Karpas-422 (cell line): ENCODE measurements at places on chromosomes 5 and 9. TPM values are rescaled to one million over a fixed set of nuclear protein-coding genes. Genes with fewer than 3 reads are reported as not detected.

Gene PRR7
- 26.8 and 59.4 TPM in 2 replicates for total RNA-seq

DNA sequence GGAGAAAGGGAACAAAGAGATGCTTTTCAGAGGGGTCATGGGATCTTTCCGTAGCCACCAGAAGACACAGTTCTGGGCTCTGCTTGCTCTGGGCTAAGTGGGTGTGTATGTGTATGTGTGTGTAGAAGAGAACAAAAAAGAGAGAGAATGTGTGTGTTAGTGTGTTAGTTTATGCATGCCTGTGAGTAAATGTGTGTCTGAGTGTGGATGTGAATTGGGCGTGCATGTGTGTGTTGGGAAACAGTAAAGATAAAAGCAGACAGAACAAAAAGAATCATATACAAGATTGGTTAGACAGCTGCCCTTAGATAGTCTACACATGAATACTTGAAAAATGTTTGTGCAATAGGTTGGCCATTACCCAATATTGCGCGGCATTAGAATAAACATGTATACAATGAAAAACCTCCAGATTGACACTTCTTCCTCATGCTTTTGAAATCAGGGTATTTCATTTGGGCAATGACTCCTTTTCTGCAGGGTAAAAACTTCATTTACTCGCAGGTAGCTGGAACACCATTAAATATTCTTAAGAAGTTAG lies 36.5 kb upstream of the HSPA9 start:
- no peak for DNase-seq
- no peaks in the 10 kb centered on the region for H3K4me1 ChIP-seq
- H3K27me3 ChIP-seq, result no peaks in the 10 kb centered on the region
- H3K36me3 ChIP-seq, result no peaks in the 10 kb centered on the region

DNA sequence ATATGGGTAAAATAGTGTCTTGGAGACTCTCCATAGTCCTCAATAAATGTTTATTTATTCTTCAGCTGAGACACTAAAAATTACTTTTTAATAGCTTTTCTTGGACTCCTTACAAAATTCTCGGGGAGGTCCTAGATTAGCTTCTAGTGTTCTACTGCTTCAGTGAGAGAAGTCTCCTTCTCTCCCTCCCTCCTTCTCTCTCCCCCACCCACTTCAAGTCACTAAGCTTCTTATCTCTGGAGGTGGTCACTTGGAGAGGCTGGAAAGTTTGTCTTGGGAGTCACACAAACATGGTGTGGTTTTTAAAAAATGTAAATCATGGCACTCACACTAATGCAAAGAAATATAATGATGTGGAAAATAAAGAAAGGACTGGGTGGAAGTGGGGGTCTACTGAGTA lies 64.1 kb downstream of the SEMA6A start:
- no peaks in the 10 kb centered on the region for H3K27me3 ChIP-seq
- H3K4me3 ChIP-seq, result no peak overlapping the region
- no peaks in the 10 kb centered on the region for H3K36me3 ChIP-seq
- H3K27ac ChIP-seq, result no peak overlapping the region
- no peak for DNase-seq
- H3K4me1 ChIP-seq, result no peaks in the 10 kb centered on the region

Gene FAM221B
- total RNA-seq, result not detected in 2 replicates

GRCh38 chr9:14924230-14925219 lies 14.3 kb upstream of the FREM1 start:
- H3K27ac ChIP-seq, result no peak overlapping the region
- no peaks in the 10 kb centered on the region for H3K4me1 ChIP-seq
- H3K36me3 ChIP-seq, result no peaks in the 10 kb centered on the region
- DNase-seq, result no peak
- no peak overlapping the region for H3K4me3 ChIP-seq
- H3K27me3 ChIP-seq, result no peaks in the 10 kb centered on the region

DNA sequence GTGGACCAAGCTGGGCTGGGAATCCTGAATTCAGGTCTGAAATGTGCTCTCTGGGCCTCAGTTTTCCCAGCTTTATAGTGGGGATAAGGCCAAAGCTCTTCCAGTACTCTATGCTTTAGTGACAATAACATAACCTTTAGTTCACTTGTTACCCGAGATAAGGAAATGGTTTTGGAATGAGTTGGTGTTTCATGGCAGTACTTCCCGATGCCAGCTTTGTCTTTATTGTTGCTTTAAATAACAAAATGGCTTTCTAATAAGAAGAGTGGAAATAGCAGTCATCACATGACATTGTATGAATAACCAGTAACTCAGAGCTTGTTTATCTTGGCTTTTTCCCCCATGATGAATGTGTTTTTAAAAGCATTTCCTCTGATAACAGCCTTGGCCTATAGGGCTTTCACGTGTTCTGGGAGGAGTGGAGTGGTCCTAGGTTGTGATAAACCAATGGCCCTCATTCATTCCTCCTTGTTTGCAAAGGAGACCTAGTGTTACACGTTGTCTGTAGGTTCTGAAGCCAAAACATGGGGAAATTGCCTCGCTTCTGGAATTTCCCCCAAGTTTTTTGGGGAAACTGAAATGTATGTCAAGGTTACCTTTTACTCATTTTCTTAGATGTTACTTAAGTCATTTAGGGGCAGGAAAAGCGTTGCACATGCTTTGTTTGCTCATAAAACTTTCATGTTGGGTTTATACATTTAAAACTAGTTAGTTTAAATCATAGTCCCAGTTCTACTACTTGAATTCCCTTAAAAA lies 53.7 kb downstream of the ZNF618 start:
- no peaks in the 10 kb centered on the region for H3K27me3 ChIP-seq
- H3K36me3 ChIP-seq, result no peaks in the 10 kb centered on the region
- DNase-seq, result no peak
- no peaks in the 10 kb centered on the region for H3K4me1 ChIP-seq
- H3K4me3 ChIP-seq, result no peak overlapping the region

Gene PCDHA9
- not detected in 2 replicates for total RNA-seq
